ENCODE measurements at places on chromosomes 7 and 10.

DNA sequence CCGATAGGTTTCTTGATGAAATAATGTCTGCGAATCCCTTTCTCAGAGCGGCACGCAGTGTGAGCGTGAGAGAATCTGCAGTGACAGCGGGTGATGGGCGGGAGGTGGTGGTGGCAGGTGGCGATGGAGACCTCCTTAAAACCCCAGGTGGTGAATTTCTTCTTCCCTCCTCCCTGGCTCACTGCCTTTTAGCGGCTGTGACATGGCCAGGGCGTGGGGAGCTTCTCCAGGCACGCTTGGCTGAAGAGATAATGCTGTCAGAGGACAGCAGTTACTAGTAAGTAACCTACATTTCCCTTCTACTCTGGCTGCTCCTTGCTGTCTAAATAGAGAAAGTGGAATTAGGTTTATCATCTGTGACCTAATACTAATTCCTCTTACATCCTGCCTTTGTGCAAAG is 141.4 kb upstream of the INSYN2A start:
- no peak for DNase-seq

DNA sequence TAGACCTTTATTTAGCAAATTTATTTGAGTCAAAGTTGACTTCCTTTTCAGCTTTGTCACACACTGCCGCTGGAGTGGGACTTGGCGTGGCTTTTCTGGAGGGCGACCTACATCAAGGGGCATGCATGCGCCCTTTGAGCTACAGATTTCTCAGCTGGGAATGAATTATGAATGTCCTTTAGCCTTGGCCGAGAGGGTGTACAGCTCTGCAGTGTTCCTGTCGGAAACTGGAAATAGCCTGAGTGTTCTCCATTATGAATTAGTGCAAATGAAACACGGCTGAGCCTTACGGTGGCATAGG is 79.7 kb downstream of the GLRX3 start:
- no peak for DNase-seq

DNA sequence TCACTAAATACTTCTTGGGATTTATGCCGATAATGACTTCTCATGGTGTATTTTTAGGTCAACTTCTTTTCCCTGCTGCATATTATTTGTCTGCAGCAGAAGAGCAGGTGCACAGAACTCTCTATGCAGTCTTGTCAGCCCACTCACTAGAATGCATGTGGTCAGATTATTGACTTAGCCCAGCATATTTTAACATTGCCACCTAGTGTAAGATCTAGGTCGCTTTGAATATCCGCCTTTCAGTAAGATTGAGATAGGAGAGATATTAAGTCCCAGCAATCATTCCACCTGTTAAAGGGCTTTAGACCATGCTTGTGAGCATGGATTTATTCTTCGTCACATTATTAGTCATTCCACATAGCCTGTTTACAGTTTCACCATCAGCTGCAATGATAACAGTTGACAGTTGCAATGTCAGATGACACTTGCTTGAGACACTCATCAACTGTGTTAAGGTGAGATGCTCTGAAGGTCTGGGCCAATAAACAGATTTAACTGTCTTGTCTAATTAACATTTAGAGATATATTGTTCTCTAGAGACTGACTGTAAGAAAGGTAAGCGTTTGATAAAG is 491.7 kb downstream of the ARL4A start:
- no peak for DNase-seq

DNA sequence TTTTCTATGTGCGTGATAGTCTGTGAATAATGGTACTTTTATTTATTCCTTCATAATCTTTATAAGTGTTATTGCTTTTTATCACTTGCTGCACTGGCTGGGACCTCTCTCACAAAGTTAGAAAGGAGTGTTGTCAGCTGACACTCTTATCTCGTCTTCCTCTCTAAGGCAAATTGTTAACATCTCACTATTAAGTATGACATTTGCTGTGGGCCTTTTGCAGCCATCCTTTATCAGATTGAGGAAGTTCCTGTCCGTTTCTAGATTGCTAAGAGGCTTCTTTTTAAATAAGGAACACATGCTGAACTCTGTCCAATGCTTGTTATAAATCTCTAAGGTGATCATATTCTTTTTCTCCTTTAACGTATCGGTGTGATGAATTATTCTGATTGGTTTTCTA is 27.4 kb upstream of the DIP2C start:
- DNase-seq = no peak

- DNase-seq = no peak
Observed at GRCh38 chr7:7695111-7695817, 23.1 kb downstream of the RPA3 start.

- DNase-seq = no peak
Observed at GRCh38 chr10:109126541-109126940, 796.8 kb downstream of the XPNPEP1 start.
